Amniotic epithelial cell (primary cell): ENCODE measurements at places on chromosomes 13 and 19.
A peak's percentile ranks its signal among the peaks of the same experiment; 100 is the strongest.

DNA sequence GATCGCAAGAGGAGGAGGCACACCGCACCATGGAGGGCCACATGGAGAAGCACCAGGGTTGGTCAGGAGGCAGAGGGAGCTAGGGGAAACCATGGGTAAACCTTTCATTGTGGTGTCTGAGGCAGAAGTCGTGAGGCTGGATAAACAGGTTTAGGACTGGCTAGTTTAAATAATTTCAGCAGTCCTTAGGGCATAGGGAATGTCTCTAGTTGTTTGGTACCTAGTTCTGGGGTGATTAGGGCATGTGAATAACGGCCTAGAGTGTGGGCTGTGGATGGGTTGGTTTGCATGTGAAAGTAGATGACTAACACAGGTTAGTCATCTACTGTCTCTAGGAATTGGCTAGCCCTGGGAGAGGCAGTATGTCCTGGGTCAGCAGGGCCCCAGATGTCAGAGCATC lies 102.3 kb downstream of the STOML3 start:
- peak; percentile 0 for DNase-seq

DNA sequence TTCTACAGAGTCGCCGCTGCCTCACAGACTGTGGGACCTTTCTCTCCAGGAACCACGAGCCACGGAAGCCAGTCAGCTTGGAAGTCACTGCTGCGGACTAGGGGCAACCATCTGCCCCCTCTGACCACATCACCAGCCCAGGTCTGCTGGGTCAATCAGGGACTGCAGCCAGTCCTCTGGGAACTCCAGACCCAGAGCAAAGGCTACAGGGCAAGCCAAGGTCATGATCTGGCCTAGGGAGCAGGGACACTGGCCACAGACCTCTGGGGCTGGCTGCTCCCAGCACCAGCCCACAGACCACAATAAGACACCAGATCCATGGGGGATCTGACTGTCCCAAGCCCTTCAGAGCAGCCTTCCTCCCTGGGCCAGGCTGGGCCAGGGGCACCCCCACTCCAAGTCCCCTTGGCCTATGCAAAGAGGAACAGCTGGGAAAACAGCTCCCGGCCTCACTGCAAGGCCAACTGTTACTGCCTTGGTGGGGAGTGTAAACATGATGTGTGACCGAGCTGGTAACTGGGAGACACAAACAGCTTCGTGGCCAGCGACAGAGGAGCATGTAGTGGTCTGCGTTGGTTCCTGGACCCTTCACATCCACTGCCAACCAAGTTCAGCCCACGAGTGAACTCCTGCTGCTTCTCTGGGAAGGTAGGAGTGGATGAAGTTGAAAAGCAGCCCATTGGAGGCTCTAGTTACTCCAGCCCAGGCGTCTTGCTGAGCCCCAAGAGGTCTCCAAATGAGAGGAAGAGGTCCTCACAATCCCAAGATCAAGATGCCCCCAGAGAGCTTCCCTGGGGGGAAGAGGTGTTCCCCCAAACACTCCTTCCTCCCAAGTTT lies 1.5 kb downstream of the AKT2 start:
- DNase-seq, result no peak

GRCh38 chr19:33177417-33177979 lies 16.6 kb upstream of the LRP3 start:
- no peak for DNase-seq

GRCh38 chr13:52156724-52157261 lies 2.6 kb downstream of the NEK3 start:
- peak; percentile 63 for DNase-seq

DNA sequence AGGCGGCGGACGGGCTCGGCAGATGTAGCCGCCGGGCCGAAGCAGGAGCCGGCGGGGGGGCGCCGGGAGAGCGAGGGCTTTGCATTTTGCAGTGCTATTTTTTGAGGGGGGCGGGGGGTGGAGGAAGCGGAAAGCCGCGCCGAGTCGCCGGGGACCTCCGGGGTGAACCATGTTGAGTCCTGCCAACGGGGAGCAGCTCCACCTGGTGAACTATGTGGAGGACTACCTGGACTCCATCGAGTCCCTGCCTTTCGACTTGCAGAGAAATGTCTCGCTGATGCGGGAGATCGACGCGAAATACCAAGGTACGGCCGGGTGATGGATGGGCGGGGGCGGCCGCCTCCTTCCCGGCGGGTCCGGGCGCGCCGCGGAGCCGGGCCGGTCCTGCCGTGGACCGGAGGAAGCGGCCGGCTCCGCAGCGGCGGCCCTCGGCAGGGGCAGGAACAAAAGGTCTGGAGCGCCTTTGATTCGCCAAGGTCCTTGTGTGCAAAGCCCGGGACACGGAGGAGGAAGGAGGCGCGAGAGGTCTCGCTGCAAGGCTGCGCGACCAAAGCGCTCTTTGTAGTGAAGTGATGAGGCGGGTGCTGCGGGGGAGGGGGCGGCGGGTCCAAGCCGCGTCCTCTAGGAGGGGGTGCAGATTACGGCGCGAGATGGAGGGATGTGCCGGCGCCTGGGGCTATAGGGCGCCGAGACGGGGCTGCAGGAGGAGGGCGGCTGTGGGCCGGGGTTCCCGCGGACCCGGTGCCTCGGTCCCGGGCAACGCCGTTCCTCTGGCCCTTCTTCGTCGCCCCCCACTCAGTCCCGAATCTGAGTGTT lies 689 bp downstream of the ING1 start:
- peak; percentile 45 for DNase-seq
